ENCODE measurements at places on chromosomes 13 and 19.

GRCh38 chr19:37413313-37414084 is 42.6 kb downstream of the ZNF527 start:
- DNase-seq, result no peak

- no peak for DNase-seq
Observed at GRCh38 chr13:63090524-63090923, 1674.9 kb upstream of the PCDH20 start.

- DNase-seq, result no peak
Observed at GRCh38 chr13:32989290-32989667, 26.9 kb upstream of the KL start.

GRCh38 chr19:49418511-49418910 is 4.7 kb downstream of the PTH2 start:
- no peak for DNase-seq

GRCh38 chr13:30809787-30810186 is 74.4 kb downstream of the ALOX5AP start:
- no peak for DNase-seq

GRCh38 chr19:33365691-33366090 is 7.8 kb upstream of the CEBPG start:
- no peak for DNase-seq

DNA sequence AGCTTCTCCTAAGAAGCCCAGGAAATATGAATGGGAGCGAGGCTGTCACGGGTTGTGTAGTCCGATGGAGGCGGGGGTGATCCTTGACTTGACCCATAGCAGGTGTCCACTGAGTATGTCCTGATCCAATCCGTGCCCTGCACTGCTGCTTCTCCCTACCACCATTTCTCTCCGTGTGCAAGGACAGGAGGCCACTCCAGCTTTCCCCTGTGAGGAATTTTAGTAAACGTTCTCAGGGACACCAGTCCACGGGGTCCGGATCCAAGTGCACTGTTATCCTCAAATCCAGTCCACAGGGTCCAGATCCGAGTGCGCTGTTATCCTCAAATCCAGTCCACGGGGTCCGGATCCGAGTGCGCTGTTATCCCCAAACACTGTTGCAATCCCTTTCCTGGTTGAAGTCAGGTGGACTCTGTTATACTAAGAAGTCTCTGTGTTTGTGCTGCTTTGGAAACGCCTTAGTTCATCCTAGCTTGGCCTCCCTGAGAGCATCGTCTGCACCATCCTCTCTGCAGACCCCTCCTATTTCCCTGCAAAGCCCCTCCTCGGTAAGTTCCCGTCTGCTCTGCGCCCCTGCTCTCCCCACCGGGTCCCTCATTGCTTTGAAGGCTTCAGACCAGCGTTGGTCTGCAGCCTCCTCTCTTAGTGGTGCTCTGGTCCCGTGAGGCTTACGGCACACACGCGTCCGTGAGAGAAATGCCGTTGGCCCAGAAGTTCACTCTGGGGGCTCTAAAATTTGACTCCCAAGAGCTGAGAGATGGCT is 303.5 kb downstream of the TEX29 start:
- DNase-seq, result no peak

All from NCI-H1417 (cell line).